ENCODE measurements at places on chromosomes 7 and 10. TPM values are rescaled to one million over a fixed set of nuclear protein-coding genes. Genes with fewer than 3 reads are reported as not detected.
A peak's percentile ranks its signal among the peaks of the same experiment; 100 is the strongest.

DNA sequence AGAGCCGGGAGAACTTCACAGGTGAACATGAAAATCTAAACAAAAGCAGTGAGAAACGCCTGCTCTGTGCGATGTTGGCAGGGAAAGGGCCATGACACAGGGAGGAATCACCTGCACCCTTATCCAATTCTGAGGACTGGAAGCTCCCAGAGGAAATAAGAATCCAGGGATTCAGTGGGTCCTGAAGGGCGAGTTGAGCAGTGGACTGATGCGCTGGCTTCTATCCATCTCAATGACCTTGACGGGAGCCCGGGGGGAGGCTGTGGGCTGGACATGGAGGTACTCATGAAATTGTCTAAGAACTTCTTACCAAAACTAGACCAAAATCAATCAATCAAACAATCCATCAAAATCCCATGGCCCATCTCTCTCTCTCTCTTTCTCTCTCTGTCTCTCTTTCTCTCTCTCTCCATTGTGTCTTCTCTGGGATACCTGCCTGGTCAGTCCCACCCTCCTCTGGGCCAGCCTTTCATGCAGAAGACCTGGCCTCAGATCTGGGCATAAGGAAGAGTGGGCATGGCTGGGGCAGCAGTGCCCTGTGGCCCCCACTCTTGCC is 7.2 kb downstream of the CPXM2 start:
- DNase-seq = no peak

GRCh38 chr7:100793806-100794660 is 33.3 kb downstream of the EPHB4 start:
- peak; percentile 23 for DNase-seq

Gene CALD1
- 377 TPM for polyA plus RNA-seq

Gene PTN
- polyA plus RNA-seq = 115 TPM

DNA sequence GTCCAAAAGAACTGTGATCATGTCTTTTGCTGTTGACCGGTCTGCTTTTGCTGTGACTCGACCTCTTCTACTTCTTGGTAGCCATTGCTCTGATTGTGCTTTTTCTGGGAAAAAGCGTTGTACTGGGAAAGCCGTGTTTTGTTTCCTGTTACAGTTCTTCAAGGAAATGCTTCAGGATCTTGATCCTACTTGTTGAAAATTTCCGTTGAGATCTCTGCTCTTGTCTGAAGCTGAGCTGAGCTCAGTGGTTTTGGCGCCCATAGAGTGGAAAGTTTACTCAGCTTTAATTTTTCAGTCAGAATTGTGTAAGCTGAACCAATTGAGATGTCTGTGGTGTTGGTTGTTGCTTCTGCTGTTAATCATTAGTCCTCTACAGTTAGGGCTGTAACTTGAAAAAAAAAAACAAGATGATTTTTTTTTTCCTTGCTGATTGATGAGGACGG is 302.2 kb downstream of the CCDC3 start:
- peak; percentile 89 for DNase-seq

Gene GPR15LG
- not detected for polyA plus RNA-seq

GRCh38 chr7:135670179-135670578 is 7.9 kb downstream of the STMP1 start:
- DNase-seq = peak; percentile 67

- DNase-seq = peak; percentile 82
These were observed 83.5 kb downstream of the GNAT3 start for GRCh38 chr7:80428161-80429054.

GRCh38 chr10:102554531-102554930 is 50.8 kb downstream of the SUFU start:
- no peak for DNase-seq

DNA sequence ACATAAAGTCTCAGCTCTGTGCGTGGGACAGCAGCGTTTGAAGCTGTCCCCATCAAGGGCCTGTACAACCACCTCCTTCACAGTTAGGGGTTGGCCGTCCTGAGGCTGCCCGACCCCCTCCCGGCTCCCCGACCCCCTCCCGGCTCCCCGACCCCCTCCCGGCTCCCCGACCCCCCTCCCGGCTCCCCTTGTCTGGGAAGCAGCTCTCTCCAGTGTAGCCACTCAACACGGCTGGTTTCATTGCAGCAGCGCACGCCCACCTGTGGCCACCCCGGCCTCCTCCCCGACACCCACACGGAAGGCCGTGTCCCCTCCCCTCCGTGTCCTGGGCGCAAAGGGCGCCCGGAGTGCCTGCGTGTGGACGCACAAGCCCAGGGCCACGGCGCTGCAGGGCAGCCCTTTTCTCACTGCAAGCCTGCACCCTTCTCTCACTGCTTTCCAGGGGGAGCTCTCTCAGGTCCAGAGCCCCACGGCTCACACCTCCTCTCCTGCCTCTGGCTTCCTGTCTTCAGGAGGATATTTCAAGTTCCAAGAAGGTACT is 20.9 kb upstream of the FAM20C start:
- DNase-seq = no peak

Gene TRAPPC14
- 2.4 TPM for polyA plus RNA-seq

DNA sequence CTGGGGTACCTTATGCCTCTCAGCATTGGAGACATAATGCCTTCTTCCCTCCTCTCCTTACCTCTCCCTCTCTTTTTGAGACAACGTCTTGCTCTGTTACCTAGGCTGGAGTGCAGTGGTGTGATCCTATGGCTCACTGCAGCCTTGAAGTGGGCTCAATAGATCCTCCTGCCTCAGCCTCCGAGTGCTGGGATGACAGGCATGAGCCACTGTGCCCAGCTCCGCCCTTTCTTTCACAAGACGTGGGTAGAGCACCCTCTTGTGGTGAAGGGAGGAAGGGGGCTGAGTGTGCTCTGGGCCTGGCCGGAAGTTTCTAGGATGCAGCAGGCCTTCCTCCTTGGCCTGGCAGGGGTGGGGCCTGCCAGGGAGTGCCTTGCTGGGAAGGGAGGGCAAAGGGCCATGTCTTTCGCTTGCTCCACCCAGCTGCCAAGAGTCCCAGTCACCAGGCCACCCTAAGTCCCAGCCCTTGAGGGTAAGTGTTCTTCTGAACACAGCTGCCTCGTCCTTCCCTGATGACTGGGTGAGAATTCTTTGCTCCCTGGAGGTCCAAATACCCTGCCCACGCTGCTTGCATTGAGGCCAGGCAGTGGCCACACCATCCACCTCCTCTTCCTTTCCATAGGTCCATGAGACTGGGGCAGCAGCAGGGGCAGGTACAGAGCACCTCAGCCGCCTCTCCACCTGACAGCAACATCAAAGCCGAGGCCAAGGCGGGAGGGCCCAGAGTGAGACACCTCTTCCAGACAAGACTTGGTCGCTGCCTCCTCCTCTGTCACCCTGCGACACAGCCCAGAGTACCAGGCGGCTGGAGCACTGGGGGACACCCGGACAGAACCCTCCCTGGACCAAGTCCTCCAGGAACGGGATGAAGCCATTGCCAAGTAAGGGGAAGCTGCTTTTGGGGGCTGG is 3.7 kb downstream of the ABHD11 start:
- DNase-seq = peak; percentile 75

Gene UCN3
- not detected for polyA plus RNA-seq

GRCh38 chr10:103967448-103968071 is 620 bp downstream of the SLK start:
- peak; percentile 25 for DNase-seq

Gene GARIN1A
- 0.46 TPM for polyA plus RNA-seq

GRCh38 chr7:106369352-106369751 is 84.6 kb upstream of the NAMPT start:
- peak; percentile 67 for DNase-seq

Gene ZC3HAV1
- 28.8 TPM for polyA plus RNA-seq

GRCh38 chr7:157540020-157540419 is 203.2 kb downstream of the DNAJB6 start:
- no peak for DNase-seq

- peak; percentile 87 for DNase-seq
These were observed 10.5 kb downstream of the SKAP2 start for GRCh38 chr7:26853788-26854393.

DNA sequence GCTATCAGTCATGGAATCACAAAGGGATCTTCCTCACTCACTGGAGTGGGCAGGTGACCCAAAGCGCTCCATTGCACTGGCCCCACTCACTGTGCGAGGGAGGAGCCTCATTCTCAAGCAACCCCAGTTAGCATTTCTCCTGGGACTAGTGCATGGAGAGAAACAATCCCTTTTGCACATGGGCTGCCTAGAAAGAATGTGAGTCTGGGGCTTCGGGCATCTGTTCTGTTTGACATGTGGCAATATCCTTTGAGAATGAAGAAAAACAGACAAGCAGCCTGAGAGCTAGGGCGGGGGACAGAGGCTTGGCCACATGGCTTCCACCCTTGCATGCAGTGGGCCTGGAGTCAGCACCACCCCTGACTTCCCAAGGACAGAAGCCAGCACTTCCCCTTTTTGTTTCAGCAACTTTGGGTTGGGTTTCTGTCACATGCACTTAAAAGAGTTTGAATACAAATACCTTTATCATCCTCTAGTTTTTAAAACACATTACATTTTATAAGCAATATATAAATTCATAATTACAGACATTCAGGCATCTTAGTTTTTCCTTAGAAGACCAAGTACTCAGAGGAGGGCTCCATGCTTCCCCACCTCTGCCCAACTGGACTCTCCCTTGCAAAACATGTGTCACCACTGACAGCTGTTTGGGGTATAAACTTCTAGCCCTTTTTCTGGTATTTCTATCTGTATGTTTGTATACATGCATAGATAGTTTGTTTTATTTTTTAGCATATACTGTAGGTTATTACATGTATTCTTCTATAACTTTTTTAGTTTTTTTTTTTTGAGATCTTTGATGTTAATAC is 73.8 kb downstream of the RBM20 start:
- DNase-seq = no peak

Gene WDR86
- polyA plus RNA-seq = not detected

DNA sequence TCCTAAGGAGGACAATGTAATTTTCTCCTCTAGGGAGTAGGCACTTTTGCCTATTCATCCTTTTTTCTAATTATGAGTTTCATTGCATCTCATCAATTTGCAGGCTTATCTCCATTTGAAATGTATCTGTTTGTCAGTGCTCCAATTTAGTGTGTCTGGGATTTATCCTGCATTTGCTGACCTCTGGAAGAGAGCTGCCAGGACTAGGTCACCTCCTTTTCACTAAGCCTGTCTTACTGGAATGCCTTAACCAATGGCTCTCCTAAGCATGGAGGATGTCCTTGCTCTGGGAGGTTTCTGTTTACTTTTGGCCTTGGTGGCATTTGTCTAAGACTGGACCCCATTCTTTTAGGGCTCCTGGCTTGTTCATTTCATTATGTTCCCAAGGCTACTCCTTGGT is 261.5 kb downstream of the NEBL start:
- no peak for DNase-seq

- no peak for DNase-seq
These were observed 71.6 kb upstream of the CTBP2 start for GRCh38 chr10:125231813-125232475.

- DNase-seq = peak; percentile 11
These were observed 27.4 kb downstream of the ADAMTS14 start for GRCh38 chr10:70699659-70700174.

- no peak for DNase-seq
These were observed 53.5 kb downstream of the SND1 start for GRCh38 chr7:127705461-127705959.

DNA sequence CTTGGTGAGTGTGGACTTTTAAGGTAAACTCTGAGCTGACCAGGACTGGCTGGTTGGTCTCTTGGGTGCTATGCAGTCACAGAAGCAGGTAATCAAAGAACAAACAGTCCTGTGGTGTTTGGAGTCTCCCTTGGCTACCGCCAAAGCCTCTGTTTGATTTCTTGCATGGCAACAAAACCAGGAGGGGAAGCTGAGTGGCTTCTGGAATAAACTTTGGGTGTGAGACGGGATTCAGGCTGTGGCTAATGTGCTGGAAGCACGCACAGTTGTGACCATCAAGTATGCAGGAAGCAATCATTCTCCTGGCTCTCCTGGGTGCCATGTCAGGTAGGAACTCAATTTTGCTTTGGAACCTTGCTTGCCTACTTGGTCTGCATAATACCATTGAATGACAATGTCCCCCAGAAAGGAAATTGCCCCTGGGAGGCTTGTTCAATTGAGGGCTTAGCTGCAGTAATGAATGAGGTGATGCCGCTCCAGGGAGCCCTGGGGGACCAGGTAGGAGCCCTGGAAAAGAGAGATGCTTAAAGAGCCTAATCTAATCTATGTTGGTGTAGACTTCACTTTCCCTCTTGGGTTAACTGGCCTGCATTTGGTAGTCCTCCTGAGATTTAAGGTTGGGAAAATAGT is at the start of gene CDHR3:
Gene CDHR3 (plus strand): TSS at position 227 of the 630 bp plus-strand sequence. CDS start 55 bp downstream, at position 282.
- DNase-seq = no peak

Gene KCNMA1
- polyA plus RNA-seq = 70.0 TPM

DNA sequence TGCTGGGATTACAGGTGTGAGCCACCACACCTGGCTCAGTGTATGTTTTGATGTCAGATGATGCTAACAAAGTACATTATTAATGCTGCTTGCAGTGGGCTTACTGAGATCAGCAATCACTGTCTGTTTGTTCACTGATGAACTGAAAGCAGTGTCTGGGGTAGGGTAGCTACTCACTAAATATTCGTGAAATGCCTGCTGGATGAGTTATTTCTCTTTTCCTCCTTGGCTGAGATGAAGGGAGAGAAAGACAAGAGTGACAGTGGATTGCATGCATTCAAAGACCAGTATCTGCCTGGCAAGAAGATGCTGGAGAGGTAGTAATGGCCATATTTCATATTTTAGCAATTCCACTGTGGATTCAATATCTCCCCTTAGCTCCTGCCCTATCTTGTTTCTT is 32.3 kb downstream of the FAM107B start:
- no peak for DNase-seq

DNA sequence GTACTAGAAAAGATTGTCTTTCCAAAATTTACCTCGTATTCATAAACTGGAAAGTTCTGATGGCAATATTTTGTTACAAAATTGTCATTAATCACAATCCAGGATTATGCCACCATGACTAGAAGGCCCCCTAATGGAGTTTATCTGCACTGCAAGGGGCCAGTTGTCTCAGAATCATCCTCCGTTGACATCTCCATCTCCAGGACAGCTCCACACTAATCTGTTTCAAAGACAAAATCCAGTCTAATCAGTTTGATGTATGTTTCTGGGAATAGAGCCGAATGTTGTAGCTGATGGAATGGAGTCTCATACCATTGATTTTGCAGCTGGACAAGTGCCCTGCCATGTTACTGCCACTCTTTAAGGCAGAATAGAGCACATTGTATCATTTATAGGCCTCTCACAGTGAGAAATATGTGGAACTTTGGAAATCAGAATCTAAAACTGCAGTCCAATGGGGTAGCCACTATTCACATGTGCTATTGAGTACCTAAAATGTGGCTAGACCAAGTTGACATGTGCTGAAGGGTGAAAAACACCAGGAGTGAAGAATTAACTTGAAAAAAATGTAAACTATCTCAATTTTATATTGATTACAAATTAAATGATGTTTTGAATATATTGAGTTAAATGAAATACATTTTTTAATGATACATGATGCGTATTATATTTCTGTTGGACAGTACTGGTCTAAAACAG is 38.3 kb upstream of the TOMM7 start:
- DNase-seq = no peak

DNA sequence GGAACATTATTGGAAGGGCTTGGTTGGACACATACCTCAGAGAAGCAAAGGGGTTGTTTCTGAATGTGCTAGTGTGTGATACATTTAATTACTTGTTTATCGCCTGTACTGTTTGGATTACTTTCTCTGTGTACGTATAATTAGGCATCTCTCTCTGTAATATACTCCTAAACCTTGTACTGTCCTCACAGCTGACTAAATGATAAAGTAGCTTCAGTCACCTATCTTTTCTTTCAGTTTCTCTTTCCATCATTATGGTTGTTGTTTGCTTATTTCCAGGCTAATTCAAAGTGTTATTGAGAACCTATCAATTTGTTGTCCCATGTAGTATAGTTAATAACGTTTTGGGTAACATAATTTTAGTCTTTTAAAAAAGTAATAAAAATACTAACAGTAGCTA is 34.0 kb downstream of the MXI1 start:
- no peak for DNase-seq

Gene SNX13
- 26.1 TPM for polyA plus RNA-seq

Gene ELOVL3
- polyA plus RNA-seq = 0.27 TPM

Gene EVX1
- polyA plus RNA-seq = not detected

GRCh38 chr7:27523321-27523720 is 139.4 kb downstream of the HIBADH start:
- DNase-seq = no peak
